ENCODE measurements at places on chromosomes 1 and 21.

DNA sequence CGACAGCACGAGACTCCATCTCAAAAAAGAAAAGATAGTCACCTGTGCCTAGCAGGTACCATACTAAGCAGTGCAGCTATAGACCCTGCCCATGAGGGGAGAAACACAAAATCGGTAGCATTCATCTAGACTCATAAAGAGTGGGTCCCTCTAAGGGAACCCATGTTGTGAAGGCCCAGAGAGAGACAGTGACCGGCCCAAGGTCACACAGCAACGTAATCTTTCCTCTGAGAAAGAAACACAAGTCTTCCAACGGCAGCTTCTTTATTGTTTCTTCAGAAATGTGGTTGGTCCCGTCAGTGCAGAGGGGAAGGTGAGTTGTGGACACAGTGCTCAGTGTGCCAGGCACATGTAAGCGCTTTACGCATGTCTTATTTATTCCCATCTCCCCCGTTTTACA is 198.6 kb upstream of the TMEM51 start:
- DNase-seq: no peak

DNA sequence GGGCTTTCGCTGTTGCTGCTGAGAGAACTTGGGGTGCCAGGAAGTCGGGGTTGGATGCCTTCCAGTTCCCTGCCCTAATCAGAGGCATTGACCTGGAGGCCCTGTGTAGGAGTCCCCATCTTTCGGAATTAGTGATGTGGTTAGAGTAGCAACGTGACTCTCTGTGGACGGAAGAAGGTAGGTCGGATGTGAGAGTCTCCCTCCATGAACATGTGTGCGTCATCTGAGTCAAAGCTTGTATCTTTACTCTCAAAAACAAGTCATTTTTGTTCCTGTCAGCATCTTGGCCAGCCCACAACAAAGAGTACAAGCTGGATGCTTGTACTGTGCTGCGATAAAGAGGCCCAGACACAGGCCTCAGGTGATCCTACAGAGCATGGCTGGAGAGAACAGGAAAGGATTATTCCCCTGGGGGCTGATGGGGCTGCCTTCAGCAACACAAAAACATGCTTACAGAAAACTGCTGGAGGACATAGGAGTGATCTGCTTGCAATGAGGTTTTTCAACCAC is 31.0 kb upstream of the IL10 start:
- peak; percentile 48 for DNase-seq

DNA sequence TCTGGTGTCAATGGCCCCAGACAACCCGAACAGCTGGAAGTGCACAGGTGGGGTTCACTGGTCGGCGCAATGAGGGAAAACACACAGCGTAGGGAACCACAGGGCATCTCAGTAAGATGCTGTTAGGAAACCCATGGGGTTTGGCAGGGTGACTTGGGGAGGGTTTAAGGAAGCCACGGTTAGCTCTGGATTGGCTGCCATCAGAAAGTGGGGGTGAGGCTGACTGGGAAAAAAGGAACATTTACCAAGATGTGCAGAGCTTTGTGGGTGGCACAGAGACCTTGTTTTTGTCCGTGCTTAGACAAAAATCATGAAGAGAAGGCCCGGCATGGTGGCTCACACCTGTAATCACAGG is 11.0 kb downstream of the ALDH4A1 start:
- no peak for DNase-seq

DNA sequence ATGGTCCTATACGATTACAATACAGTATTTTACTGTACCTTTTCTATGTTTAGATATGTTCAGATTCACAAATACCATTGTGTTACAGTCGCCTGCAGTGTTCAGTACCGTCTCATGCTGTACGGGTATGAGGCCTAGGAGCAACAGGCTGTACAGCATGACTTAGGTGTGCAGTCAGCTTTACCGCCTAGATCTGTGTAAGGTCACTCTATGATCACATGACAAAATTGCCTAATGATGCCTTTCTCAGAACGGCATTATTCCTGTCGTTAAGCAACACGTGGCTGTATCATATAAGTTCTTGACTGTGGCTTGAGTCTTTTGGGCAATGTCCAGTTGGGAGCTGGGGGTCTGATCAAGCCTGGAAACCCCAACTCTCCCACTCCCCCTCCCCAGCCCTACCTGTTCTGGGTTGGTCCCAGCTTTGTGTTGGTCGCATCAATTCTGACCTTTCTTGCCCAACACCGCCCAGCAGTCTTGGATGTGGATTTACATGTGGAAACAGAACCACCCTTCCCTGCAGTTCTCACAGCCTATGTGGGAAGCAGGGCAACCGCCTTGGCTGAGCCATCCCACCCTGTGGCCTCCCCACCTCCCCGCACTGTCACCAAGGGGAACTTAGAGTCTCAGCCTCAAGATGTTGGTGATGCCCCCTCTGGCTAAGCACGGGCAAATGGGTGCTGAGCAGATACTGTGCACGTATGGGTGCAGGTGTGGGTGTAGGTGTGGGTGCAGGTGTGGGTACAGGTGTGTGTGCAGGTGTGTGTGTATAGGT is 80.2 kb upstream of the ACTL8 start:
- no peak for DNase-seq

DNA sequence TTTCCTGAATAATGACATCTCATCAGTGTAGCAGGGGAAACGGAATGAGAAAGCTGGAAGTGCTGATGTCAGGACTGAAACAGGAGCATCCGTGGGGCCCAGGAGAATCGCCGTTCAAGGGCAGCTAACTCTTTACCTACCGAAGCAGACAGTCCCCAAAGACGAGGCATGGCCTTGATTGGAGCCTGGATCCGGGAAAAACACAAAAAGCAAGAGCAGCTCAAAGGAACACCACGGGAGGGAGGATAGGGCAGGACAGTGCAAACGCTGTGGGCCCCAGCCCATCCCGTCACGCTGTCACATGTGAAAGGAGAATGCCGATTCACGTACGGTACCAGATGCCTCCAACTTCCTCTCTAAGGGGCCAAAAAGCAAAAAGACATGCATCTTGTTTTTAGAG is 34.9 kb downstream of the WNT9A start:
- DNase-seq: no peak

DNA sequence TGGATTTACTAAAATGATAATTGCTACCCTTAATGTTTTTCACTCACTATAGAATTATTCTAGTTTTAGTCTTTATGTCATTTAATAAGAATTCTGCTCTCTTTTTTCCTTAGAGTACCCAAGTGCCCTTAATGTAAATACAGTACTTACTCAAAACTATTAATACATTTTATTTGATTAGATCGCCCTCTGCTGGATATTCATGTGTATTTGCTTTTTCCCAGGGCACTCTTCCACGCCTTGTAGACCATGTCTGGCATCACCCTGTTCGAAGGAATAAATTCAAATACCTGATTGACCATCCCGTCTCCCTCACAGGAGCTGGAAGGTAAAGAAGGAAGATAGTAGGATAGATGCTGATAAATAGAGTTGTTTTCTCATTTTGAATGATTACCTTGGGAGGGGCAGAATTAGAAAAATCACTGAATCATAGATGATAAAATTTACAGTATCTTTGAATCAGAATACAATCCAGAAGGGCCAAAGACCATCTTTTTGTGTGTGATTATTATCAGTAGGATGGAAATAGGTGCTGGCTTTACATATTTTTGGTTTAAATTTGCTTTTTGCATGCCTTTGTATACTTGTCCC is 4.1 kb downstream of the AXDND1 start:
- no peak for DNase-seq

DNA sequence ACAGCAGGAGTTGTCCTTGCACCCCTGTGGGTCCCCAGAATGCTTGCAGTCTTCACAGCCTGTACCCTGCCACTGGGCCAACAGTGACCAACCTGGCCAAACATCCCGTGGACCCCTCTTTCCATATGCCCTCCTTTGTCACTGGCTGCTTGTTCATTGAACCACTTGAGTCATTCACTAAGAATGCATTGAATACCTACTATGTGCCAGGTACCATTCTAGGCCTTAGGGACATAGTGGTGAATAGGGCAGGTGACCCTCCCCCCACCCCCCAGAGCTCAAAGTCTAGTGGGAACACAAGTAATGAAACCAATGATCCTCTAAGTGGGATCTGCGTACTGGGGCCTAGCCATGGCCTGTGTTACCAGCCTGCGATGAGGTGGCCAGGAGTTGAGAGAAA is 28.2 kb downstream of the PIGP start:
- no peak for DNase-seq

DNA sequence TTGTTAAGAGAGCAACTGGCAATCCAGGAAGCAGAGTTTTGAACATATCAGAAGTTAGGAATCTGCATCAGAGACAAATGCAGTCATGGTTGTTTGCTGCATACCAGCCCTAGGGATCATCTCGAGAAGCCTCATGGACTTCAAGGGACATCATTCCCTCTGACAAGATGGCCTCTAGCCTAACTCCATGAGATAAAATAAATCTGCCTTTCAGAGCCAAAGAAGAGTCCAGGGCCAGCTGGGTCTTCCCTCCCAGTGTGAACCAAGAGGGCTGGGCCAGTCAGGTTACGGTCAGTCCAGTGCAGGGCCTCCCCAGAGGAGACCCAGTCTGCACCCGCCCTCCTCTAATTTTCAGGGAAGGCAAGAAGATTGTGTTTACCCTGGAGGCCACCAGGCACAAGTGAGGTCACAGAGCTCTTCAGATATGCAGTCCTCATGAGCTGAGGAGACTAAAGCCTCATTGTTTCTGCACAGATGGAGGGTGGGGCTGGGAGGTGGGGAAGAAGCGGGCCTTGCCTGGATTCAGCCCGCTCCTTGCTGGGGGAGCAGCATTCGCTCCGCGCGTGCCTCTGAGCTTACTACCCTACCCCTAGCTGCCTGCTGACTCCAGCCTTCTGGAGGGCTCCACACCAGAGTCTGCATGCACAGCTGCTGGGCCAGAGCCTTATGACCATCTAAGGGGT is 52.8 kb downstream of the CAPN2 start:
- DNase-seq: no peak

DNA sequence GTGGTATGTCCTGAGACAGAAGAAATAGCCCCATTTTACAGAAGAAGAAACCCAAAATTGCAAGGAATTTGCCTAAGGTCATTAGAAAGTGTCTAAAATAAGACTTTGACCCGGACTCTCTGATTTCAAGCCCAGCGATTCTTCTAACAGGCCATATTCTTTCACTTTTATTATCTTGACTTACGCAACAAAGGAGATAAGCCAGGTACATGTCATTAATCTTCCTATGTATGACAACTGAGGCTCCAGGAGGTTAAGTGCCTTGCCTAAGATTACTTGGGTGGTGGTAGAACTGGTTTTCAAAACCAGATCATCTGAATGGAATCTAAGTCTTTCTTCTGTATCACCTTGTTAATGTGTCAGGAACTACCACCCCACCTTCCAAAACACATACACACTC is 124.3 kb downstream of the PBX1 start:
- DNase-seq: no peak

- no peak for DNase-seq
These were observed 9.9 kb downstream of the WNT9A start for GRCh38 chr1:227937838-227938145.

DNA sequence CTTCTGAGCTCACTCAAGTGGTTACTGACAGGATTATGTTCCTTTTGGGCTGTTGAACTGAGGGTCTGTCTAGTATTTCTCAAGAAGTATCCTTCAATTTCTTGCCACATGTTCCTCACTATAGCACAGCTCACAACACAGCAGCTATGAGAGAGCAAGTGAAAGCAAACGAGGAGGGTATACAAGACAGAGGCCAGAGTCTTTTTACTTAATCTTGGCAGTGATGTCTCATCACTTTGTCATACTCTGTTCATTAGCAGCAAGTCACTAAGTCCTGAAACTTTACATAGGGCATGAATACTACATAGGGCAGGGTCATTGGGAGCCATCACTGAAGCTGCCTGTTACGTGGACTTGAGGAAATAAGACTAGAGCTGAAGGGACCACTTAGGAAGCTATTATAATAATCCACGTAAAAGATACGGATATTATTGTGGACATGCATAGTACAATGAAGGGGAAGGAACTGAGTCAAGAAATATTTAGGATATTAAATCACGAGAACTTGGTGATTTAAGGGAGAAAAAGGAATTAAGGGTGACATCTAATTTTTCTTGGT is 63.7 kb downstream of the SLC30A7 start:
- DNase-seq: no peak

DNA sequence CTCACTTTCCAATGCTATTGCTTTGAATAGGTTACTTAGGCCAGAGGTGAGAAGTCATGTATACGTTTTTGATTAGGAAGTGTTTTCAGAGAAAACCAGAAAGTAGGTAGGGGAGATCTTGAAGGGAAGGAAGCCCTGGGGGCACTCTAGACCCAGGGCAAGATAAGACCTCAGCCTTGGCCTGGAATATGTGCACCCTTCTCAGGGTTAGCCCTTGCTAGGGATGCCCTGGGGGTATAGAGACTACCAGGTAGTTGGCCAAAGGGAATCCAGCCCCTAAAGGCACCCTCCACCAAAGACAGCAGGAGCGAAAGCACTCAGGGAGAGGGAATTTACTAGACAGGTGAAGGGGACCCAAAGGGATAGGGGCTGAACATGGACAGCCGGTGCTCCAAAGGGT is 7.0 kb downstream of the TIAM1 start:
- no peak for DNase-seq

DNA sequence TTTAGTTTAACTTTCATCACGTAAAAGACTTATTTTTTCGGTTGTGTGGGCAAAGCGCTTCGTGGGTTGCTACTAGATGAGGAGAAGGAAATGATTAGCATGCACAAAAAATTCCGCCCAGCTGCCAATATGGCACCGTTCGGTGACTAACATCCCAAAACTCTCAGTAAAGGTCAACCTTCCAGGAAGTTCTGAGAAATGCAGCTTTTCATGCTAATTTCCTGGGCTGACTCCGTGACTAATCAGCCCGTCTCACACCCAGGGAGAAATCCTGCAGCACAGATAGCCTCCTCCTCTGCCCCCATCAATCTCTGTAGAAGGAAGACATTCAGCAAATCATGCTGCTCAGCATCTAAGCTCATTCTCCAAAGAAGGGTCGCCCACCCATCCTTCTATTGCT is 34.1 kb downstream of the TMCO4 start:
- peak; percentile 3 for DNase-seq

- DNase-seq: no peak
These were observed 3.2 kb downstream of the CTPS1 start for GRCh38 chr1:40982721-40983120.

DNA sequence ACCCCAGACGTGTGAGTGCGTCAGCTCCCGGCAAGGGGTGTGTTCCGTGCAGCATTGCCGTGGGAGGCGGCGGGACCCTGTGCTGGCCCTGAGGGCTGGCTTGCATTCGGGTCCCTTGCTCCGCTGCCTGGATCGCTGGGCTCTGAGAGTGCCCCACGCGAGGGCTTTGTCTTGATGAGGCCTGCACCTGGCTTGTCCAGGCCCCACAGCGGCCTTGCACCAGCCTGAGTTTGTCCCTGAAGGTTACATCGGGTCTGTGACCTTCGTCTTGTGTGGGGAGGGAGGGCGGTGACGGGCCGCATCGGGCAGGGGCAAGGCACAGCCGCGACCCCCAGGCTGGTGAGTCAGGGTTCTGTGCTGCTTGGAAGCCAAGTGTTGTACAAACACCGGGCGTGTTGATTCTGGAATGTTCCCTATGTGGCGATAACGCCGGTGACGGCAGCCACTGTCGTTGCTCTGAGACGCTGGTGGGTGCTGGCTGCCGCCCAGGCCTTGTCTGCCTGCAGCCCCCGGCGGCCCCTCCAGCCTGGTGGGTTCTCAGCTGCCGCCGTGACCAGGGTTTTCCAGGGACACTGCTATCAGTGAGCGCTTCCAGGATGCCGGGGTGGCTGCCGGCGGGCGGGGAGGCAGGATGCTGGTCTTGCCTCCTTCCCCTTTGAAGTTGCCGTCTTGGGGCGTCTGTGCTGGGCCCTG is 42.9 kb downstream of the SLX9 start:
- no peak for DNase-seq

Data from stimulated activated CD4-positive, alpha-beta T cell treated with anti-CD3 and anti-CD28 coated beads, Interleukin-1b, Interleukin-23, amount 100 ng/mL, for 24 hours (primary cell).